NK-92 treated with Interleukin-12 subunit alpha and Interleukin-12 subunit beta, amount 100 ng/mL, for 24 hours (cell line): ENCODE measurements at places on chromosomes 2 and 18.

DNA sequence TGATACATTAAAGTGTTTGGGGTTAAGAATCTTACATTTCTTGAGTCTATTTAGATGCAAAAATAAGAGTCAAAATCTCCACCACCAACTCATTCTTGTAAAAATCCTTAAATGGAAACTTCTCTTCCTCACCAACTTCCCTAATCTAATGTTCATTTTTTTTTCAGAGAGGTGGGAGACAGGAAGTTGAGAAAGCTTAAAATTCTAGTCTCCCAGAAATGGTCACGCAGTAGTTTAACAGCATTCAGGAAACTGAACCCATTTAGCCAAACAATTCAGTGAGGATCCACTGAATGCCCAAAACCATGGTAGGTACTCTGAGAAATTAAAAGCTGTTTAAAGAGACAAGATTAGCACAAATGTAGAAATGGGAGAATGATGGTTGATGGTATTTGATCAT is 69.0 kb downstream of the TXNL1 start:
- no peak for DNase-seq

DNA sequence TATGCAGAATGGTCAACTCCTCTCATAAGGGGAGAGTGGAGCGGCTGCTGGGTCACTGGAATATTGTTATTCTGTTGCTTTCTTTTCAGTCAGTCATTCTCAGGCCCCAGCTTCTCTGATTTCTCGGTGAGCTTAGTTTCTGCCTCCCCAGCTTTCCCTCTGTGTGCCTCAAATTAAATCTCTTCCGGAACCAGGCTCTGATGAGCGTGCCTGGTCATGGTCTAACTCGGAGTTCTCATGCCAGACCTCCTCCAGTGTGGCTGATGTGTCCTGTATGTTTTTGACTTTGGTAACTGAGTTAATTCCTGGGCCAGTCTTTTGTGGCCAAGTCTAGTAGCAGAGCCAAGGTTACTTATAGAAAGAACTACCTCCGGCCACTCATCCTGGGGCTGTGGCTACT is 4.9 kb upstream of the STK11IP start:
- DNase-seq = no peak

GRCh38 chr2:76498360-76498759 is 787.6 kb upstream of the GCFC2 start:
- no peak for DNase-seq

GRCh38 chr2:10688921-10689807 is 611 bp downstream of the NOL10 start:
- DNase-seq = no peak

DNA sequence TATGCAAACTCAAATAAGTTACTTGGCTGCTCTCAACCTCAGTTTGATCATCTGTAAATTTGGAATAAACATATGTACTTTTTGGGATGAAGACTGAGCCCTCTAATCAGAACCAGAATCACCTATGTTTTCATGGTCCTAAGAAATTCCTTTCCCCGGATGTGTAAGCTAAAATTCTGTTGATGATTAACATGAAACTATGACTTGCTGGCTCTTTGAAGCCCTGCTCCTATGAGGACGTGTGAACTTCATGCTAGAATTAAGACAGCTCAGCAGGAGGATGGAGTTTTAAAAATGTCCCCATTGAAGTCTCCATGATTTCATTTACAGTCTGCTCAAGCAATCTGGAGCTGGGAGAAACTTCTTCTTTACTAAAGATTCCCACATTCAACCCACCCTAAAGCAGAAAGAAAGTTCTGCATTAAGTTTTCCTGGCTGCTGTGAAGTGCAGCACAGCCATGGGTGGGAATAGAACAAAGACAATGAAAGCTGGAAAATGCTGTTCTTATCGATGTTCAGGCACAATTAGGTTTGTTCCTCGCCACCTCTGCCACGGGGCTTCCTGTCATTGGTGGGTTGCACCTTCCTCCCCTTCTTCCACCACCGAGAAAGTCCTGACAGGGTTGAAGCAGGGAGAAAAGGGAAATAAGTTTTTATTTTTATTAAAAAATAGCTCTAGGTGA is 50.9 kb downstream of the ADCYAP1 start:
- no peak for DNase-seq

DNA sequence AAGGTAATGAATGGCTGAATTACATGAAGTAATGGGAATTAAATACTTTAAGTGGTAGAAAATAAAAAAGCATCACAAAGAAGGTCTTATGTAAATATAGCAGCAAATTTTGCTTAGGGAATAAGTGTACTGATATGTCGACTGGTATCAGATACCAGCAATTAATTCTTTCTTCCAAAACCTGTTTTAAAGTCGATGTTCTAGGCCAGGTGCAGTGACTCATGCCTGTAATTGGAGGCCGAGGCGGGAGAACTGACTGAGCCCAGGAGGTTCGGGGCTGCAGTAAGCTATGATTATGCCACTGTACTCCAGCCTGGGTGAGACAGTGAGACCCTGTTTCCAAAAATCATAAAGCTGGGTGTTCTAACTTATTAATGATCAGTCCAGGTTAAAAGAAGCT is 30.3 kb downstream of the SP3 start:
- DNase-seq = no peak

DNA sequence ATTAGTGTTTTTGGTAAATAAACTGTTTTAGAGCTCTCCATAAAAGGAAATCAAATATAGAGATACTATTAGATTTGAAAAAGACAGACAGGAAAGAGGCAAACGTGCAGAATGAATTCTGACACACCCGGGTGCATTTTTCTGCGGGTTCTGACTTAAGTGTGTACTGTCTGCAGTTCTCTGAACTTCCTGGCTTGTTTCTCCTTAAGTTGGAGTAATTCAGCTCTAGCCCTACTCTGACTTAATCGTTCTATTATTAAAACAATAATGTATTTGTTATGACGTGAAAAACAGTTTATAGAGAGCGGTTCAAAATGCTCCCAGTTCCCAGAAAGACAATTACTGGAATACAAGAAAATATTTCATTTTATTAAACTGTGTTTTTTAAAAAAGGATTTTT is 305.9 kb downstream of the ARHGAP15 start:
- DNase-seq = no peak

GRCh38 chr18:46257366-46257765 is 153.2 kb downstream of the HAUS1 start:
- DNase-seq = no peak

GRCh38 chr2:101500180-101500579 is 25.3 kb upstream of the RFX8 start:
- DNase-seq = no peak

GRCh38 chr2:98187194-98187593 is 100.2 kb downstream of the VWA3B start:
- DNase-seq = no peak

DNA sequence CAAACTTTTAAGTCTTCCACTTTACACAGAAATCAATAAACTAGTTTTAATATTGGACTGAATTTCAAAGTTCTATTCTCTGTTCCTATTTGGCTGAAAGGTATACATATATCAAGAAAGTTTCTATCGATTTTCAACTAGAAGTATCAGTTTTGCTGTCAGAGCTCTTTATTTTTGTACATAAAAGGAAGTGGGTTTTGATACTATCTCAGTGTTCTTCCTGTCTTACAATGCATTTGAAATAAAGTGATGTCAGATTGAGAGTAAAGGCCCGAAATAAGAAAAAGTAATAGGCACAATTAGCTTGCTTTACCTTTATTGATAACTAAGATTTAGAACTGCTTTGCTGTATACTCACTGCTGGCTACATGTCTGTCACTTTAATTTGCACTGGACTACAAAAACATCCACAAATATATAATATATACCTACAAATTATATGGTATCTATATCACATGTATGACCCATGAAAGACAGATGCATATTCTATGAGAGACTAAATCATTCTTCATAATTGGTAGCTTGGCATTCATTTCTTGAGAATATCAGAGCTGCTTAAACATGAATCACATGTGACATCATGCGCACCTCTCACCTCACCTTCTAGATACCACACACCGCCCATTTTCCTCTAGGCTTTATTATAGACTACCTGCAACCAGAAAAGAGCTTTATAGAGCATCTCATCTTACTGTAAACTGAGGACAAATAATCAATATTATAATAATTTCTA is 83.6 kb downstream of the ASXL2 start:
- no peak for DNase-seq

DNA sequence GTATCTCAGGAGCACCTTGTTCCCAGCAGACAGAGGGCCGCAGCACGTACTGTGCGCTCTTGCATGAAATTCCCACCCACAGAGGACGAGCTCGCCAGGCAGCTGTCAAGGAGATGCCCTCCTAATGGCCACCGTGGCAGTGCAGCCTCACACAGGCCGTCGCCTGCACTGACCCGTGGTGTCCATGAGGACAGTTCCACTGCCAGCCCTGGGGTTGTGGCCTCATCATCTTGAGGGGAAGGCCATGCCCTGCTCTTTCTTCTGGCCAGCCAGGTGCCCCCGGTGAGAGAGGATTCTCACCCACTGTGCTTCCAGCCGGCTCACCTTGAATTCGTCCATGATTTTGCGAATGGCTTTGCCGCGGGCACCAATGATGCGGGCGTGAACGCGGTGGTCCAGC is 42.0 kb downstream of the ANO7 start:
- DNase-seq = no peak

DNA sequence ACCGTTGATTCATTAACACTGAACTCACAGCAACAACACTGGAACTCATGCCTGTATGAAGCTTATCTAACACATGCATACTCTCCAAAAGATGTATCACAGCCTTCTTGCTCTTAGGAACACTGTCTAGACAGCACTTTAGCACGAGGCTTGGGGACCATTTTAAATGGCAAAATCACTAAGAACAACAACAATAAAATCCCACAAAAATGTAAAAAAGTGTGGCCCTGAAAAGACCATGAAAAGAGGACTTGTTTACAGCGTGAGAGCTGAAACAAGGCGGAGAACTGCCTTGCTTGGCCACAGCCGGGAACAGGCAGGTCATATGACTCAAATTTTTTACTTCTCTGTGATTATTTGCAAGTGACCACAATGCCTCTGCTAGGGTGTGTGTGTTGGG is 48.1 kb downstream of the CHN1 start:
- DNase-seq = no peak

DNA sequence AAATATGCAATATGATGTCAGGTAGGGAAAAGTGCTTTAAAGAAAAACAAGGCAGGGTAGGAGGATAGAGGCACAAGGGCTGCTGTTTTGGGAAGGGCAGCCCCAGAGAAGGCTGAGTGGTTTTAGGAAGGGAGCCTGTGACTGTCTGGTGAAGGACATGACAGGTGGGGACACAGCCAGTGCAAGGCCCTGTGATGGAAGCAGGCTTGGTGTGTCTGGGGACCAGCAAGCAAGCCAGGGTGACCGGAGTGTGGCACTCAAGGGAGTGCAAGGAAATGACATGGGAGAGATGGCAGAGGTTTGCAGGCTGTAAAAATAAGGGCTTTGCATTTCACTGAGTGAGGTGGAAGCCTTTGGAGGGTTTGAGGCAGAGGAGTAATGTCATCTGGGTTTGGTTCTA is 62.0 kb downstream of the LTBP1 start:
- no peak for DNase-seq

GRCh38 chr2:5121642-5122041 is 570.5 kb upstream of the SOX11 start:
- no peak for DNase-seq

DNA sequence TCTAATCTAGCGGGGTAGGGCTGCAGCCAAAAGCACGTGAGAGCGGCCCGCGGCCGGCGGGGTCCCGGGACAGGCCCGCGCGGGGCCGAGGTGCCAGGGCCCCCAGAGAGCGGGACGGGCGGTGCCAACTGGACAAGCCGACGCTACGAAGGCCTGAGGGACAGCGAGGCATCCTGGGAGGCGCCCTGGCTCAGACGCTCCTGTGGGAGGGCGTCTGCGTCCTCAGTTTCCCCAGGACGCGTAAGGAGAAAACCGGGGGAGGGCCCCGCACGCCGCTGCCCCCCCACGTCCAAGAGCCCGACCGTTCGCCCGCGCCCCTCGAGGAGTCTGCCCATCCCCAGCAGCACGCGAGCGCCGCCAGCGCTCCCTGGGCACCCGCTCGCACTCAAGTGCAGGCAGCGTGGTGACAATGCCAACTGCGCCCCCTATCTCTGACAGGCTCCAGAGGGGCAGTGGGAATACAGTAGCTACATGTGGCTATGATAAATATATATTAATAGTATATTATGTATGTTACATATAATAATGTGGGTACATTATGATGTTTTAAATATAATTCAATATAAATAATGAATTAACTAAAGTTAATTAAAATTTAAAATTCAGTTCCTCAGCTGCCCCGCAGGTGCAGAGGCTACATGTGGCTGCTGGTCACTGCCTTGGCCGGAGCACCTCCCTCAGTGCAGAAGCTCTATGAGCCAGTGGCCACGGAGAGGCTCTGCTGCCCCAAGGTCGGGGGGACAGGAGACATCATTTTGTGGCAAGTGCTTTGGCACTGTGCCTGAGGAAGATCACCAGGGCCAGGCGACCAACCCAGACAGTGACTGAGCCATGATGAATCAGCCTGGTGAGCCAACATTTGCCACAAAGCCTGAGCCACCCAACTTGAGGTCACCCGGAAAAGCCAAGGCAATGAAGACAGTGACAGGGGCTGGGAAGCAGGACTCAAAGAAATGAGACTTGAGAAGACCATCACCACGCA is 5.5 kb upstream of the SFT2D3 start:
- no peak for DNase-seq

GRCh38 chr2:33158482-33159003 is 211.8 kb downstream of the LTBP1 start:
- DNase-seq = no peak

GRCh38 chr2:101356521-101356920 is 30.8 kb downstream of the CREG2 start:
- no peak for DNase-seq

- no peak for DNase-seq
These were observed 114.4 kb downstream of the ZNF385B start for GRCh38 chr2:179746981-179747380.

GRCh38 chr18:40849886-40850285 is 1105.1 kb upstream of the PIK3C3 start:
- no peak for DNase-seq

- DNase-seq = no peak
These were observed 29.5 kb upstream of the ITGB6 start for GRCh38 chr2:160229591-160229990.

- DNase-seq = no peak
These were observed 39.9 kb downstream of the CYRIA start for GRCh38 chr2:16625759-16626158.

GRCh38 chr2:145096582-145096981 is 576.7 kb upstream of the ZEB2 start:
- DNase-seq = no peak

DNA sequence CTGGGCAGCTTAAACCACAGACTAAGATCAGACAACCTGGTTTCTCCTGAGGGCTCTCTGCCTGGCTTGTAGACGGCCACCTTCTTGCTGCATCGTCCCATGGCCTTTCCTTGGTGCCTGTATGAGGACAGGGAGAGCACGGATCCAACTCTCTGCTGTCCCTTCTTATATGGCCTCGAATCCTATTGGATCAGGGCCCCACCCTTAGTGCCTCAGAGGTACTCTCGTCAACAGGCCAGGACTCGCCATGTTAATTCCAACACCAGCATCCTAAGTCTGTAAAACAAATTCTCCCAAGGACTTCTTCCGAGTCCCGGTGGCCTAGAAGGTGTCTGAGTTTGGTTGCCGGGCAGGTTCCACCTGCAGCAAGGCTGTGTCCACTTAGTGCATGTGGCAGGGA is 40.2 kb downstream of the ATP6V1C2 start:
- DNase-seq = no peak

- DNase-seq = no peak
These were observed 668.2 kb upstream of the HS6ST1 start for GRCh38 chr2:128986867-128987268.

GRCh38 chr2:221437056-221437455 is 135.0 kb downstream of the EPHA4 start:
- DNase-seq = no peak
